ENCODE measurements at places on chromosomes 11 and 22. TPM values are rescaled to one million over a fixed set of nuclear protein-coding genes. Genes with fewer than 3 reads are reported as not detected.

Gene FXYD2
- 13.6 TPM for total RNA-seq

Gene MIAT
- total RNA-seq: 0.60 TPM

Gene TPST2
- 71.9 TPM for total RNA-seq

Gene TEX12
- not detected for total RNA-seq

Gene GAL3ST3
- total RNA-seq: not detected

Gene OR4C16
- not detected for total RNA-seq

Gene TRIM48
- not detected for total RNA-seq

Gene RAPSN
- total RNA-seq: 0.68 TPM

Gene PHOX2A
- total RNA-seq: not detected

Gene DENND6B
- 1.8 TPM for total RNA-seq

Gene BTG4
- total RNA-seq: not detected

Gene OR2AT4
- not detected for total RNA-seq

Gene RASSF10
- total RNA-seq: not detected

Gene OR4D5
- not detected for total RNA-seq

Gene ASCC2
- total RNA-seq: 46.9 TPM

Gene P2RY6
- total RNA-seq: 0.25 TPM

Gene MAPK8IP2
- total RNA-seq: 0.53 TPM

Gene BID
- 30.9 TPM for total RNA-seq

Gene OR9I1
- total RNA-seq: not detected

Gene CD81
- total RNA-seq: 564 TPM

Gene EXPH5
- total RNA-seq: 12.8 TPM

Gene OR4C3
- total RNA-seq: not detected

Gene ZNF70
- 0.96 TPM for total RNA-seq

Gene TRAF6
- total RNA-seq: 6.2 TPM

Gene HYOU1
- total RNA-seq: 205 TPM

Gene DEUP1
- total RNA-seq: not detected

Gene TMEM45B
- total RNA-seq: 16.1 TPM

Gene POLD4
- 96.6 TPM for total RNA-seq

Gene PLAAT4
- total RNA-seq: 47.6 TPM

Gene PLA2G3
- not detected for total RNA-seq

Gene HEPN1
- total RNA-seq: not detected

Gene PCF11
- total RNA-seq: 23.6 TPM

Gene LRRC4C
- 0.23 TPM for total RNA-seq

Gene CD248
- 0.91 TPM for total RNA-seq

Gene DDIAS
- total RNA-seq: 0.75 TPM

Gene SLC25A17
- total RNA-seq: 13.6 TPM

Gene SLC22A6
- total RNA-seq: not detected

Gene CLDN5
- 10.4 TPM for total RNA-seq

Gene CSNK2A3
- 0.58 TPM for total RNA-seq

Gene DKK3
- 5.5 TPM for total RNA-seq

Gene TANGO2
- 12.5 TPM for total RNA-seq

Gene ACER3
- 4.8 TPM for total RNA-seq

Gene P2RX6
- total RNA-seq: 0.28 TPM

Gene KCTD14
- 4.1 TPM for total RNA-seq

Gene GAB2
- total RNA-seq: 4.5 TPM

Gene H19
- total RNA-seq: 199 TPM

Gene DCDC1
- total RNA-seq: 2.6 TPM

Gene OR5AR1
- total RNA-seq: not detected

Gene GRM5
- total RNA-seq: not detected

Gene GSC2
- total RNA-seq: not detected

Gene MS4A3
- 0.25 TPM for total RNA-seq

Gene MYBPC3
- 0.08 TPM for total RNA-seq

Gene OR52I2
- total RNA-seq: not detected

Gene MAP6
- total RNA-seq: 0.33 TPM

Measured in left lobe of liver (tissue), 2 donors.